ACHN (cell line): ENCODE measurements at places on chromosomes 4 and X.

- DNase-seq: no peak
Measured at GRCh38 chrX:116499780-116500179, 37.0 kb upstream of the CT83 start.

DNA sequence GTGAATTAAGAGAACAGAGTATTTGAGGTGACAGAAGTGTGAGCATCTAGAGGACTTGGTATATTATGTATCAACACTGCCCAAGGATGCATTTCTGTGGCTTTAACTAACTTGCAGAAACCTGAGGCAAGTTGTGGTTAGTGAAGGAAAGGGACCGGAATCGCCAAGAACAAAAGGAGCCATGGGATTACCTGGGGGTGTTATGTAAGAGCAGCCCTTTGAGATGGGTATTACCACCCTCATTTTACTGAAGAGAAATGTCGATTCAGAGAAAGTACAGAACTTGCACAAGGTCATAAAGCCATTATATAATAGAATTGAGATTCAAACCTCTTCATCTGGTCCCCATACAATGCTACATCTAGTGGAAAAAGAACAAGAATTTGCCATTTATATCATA lies 14.3 kb downstream of the TENM3 start:
- no peak for DNase-seq

GRCh38 chr4:76702440-76703122 lies 195.4 kb downstream of the SOWAHB start:
- DNase-seq: no peak

GRCh38 chr4:21780148-21780547 lies 168.4 kb downstream of the KCNIP4 start:
- DNase-seq: no peak

GRCh38 chr4:48746608-48747362 lies 33.3 kb downstream of the FRYL start:
- DNase-seq: no peak

- DNase-seq: peak; percentile 63
Measured at GRCh38 chr4:68732653-68733466, 62.4 kb upstream of the UGT2B15 start.

- DNase-seq: peak; percentile 48
Measured at GRCh38 chr4:186144946-186145569, 40.6 kb downstream of the FAM149A start.
